ENCODE measurements at places on chromosomes 7 and 10.
A peak's percentile ranks its signal among the peaks of the same experiment; 100 is the strongest.

DNA sequence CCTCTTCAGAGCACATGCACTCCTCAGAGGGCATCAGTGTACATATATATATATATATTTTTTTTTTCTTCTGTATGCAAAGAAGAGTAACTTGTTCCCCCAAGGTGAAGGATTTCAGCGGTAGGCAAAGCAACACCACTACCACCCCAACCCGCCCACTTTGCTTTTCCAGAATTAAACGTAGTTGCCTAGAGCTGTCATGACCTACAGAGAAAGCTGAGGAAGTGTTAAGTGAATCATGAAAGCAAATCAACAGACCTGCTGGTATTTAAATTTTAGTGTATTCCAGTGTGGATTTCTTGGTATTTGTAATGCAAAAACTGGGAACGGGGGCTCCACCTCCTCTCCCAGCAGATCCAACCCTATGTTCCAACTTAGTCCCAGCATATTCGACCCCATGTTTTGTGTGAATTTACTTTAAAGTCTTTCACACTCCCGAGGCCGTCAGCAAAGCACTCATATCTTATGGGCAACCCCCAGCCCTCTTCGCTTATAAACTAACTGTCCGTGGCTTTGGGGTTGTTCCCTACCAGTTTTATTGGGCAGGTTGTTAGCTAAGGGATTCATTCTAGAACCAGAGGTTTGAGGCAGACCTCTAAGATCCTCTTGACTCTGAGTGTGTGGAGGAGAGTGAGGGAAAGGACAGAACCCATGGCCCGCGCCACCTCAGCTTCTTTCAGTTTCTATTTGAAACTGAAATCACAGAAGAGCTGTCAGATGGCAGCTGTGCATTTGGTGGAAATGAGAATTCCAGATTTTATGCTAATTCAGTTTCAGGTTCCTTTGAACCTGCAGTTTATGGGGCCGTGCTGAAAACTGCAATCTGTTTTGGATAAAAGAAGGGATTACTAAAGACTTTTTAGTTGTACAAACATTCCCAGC, 450.2 kb upstream of the GALNT17 start:
- DNase-seq = no peak

- DNase-seq = no peak
Observed at GRCh38 chr10:32931593-32931992, 26.4 kb downstream of the ITGB1 start.

DNA sequence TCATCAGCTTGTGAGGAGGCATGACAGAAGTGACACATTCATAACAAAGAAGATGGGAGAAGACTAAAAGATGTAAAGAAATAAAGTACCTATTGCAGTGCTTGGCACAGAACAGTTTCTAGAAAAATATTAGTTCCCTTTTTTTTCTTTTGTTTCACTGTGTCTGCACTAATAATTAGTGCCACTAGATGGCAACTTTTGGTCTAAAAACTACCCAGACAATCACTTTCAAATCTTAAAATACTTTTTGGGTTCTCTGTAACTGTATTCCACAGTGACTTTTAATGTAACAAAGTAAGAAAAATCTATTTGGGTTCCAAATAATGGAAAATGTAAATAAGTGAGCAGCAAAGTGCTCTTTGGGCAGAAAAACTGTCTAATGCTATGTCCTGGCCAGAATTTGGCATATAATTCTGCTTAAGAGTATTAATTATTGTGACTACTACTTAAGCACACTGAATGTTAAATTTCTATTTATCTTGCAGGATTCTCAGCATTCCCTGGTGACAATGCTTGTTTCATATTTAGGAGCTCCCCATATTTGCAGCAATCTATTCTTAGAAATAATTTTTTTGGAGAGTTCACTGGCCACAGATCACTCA, 134.8 kb upstream of the KIF5B start:
- peak; percentile 42 for DNase-seq

GRCh38 chr7:91310830-91311460, 46.7 kb downstream of the FZD1 start:
- DNase-seq = no peak

- DNase-seq = no peak
Observed at GRCh38 chr10:129545261-129545660, 78.2 kb downstream of the MGMT start.

GRCh38 chr10:133441780-133442179, 12.0 kb upstream of the SCART1 start:
- DNase-seq = no peak

DNA sequence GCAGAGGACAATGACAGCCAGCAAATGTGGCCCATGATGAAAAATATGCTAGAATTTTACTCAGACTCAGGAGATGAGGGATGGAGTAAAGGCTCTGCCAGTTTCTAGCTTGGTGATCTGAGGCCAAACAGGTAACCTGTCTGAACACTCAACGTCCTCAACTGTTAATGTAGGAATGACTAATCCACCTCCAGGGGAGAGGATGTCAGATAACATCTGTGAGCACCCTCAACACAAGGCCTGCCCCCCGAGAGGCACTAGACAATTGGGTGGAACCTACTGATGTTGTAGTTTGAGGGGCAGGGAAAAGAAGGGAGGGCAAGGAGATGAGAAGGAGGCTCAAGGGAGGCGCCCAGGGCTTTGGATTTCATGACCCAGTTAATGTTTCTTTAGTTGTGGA, 445.1 kb downstream of the PLXNA4 start:
- no peak for DNase-seq

DNA sequence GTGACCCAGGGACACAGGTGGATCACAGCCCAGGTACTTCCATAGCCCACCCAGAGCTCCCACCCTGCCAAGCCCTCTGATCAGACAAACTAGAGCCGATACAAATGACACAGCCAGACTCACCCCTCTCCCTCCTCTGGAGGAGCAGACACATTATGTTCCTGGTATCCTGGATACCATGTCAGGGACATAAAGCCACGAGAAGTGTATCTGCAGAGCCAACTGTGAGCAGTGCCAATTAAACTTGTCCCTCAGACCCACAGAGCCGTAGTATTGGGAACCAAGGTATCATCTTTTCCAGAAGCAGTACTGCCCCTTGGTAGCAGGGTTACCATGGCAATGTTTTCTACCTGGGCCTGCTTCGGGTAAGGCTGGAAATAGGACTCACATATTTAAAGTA, 47.3 kb upstream of the CPXM2 start:
- DNase-seq = no peak

DNA sequence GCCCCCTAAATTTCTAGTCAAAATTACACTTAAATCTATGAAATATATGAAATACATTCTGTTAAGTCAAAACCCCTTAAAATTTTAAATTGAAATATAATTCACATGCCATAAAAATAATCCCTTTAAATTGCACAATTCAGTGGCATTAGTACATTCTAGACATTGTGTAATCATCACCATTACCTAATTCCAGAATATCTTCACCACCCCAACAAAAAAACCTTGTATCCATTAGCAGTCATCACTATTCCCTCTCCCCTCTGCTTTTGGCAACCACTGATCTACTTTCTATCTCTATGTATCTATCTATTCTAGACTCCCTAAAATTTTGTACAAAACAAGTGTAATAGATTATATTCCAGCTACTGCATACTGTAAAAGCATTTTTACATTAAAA, 261.2 kb downstream of the GLI3 start:
- no peak for DNase-seq

DNA sequence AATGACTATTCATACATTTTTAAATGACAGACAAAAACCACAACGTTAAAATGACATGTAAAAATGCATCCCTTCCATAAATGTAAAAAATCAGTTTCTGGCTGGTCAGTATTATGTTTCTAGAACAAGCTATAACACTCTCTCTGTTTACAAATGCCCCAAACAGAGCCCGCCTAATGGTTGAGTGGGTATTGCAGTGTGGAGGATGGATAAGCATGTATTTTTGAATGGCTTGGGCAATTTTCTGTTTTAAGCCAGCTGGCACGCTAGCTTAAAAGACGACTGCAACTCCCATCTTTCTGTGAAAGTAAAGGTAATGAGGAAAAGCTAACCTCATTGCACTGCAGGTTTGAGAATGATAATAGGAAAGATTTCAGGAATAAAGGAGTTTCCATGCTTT, 430.7 kb downstream of the PARD3 start:
- no peak for DNase-seq

- DNase-seq = peak; percentile 51
Observed at GRCh38 chr7:953547-954327, 743 bp downstream of the ADAP1 start.

DNA sequence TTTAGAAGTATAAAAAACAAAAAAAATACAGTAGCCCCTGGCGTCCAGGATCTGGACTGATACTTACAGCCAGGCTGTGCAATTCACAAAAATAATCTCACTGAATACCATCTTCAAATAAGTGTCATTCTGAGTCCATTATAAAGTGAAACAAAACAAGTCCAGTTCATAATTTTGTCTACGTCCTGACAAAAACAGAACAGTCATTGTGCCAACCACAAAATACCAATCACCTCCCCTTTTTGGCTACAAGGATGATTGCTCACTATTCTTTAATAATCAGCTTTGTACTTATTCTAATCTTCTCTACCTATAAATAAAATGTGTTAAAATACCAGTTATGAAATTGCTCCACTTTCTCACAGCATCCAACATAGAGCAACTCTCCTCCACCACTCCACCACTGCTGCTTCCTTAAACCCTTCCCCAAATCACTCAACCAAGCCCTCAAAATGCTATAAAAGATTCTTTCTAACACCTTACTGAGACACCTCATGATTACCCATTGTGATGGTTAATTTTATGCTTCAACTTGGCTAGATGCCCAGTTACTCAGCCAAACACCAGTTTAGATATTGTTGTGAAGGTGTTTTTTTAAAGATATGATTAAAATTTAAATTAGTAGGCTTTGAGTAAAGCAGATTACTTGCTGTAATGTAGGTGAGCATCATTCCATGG, 479.8 kb upstream of the SEMA3A start:
- no peak for DNase-seq

- DNase-seq = peak; percentile 21
Observed at GRCh38 chr10:124647421-124648130, 96.6 kb downstream of the FAM53B start.

DNA sequence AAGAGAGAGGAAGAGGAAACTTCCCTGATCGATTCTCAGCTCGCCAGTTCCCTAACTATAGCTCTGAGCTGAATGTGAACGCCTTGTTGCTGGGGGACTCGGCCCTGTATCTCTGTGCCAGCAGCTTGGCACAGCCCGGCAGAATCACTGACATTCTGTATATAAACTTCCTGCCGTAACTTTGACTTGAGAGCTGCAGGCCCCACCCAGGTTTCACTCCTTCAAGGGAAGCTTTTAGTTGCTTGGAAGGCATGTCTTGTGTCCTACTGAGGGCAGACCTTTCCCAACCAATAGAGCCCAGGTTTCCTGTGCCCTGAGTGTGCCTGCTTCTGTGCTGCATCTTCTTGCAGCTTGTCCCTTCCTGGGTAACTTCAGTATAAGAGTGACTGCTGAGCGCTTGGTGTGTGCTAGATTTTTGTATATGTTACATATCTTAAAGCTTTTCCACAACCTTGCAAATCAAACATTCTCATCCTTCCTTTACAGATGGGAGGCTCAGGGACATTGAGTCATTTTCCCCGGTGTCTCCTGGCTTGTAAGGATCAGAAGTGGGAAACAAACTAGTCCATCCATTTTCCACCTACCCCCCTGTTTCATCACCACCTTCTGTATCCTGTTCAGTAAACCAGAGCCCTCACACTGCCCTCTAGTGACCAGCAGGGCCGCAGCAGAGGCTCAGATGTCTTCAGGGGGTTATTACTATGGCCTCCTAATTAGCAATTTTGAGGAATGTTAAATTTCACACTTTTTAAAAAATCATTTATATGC, 225.2 kb upstream of the PRSS58 start:
- peak; percentile 25 for DNase-seq

DNA sequence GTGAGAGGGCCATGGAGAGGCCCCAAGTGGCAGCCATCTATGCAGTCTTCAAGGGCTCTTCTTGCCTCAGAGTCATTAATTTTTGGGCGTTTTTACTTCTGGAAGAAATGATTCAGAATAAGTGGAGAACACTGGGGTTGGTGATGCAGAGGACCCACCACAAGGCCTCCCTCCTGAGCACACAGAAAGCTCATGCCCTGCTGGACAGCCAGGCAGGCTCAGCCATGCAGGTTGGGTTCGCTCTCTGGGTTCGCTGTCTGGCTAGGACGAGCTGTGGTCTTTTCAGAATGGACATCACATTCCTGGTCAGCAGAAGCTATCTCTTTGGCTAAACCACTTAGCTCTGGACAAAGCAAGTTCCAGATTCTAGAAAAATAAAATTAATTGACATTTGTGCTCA, 480.8 kb downstream of the RPS24 start:
- no peak for DNase-seq

- peak; percentile 6 for DNase-seq
Observed at GRCh38 chr7:154409703-154410311, 357.6 kb downstream of the DPP6 start.

DNA sequence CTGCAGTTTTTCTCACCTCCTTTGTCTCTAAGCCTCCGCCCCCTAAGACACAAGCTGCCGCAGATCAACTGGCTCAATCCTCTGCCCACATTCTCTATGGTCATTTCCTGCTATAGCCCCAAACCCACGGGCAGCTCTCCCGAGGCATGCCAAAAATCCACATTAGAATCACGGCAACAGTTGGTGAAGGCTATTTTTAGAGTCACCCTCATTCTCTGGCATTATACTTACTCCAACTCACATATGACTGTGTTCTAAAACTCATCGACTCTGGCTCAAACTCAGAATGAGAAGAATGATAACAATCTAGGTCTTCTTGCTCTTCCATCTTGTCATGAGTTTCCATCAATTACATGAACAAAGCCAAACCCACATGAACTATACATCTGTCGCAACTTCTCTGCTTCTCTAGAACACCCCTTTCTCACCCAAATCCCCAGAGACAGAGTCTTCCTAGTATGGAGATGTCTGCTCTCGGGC, 10.9 kb upstream of the KIAA1549 start:
- no peak for DNase-seq

GRCh38 chr10:31816318-31816717, 112.3 kb downstream of the ARHGAP12 start:
- DNase-seq = no peak

GRCh38 chr10:71963351-71964097, 671 bp upstream of the CHST3 start:
- DNase-seq = no peak

- DNase-seq = peak; percentile 32
Observed at GRCh38 chr7:142231716-142232115, 26.1 kb downstream of the PRSS58 start.

DNA sequence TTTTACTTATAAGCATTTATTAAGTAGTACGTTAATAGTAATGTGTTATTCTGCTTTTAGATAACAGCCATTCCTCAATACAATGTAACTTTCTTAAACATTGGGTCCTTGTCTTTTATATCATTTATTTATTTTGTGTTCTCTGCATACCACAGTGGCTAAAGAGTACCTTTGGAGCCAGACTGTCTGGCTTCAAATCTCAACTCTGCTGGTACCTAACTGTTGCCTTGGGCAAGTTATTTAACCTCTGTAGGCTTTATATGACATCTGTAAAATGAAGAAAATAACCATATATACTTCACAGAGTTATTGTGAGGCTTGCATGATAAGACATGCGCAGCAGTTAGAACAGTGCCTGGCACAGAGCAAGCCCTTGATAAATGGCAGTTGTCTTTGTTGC, 397.6 kb downstream of the MDFIC start:
- DNase-seq = no peak

GRCh38 chr10:1544929-1545328, 192.4 kb downstream of the ADARB2 start:
- DNase-seq = no peak

GRCh38 chr7:112892263-112892662, 102.1 kb upstream of the TMEM168 start:
- no peak for DNase-seq

GRCh38 chr7:91240376-91240941, 23.8 kb upstream of the FZD1 start:
- DNase-seq = no peak
